ENCODE measurements at places on chromosomes 13 and 19.
A peak's percentile ranks its signal among the peaks of the same experiment; 100 is the strongest.

- DNase-seq: no peak
These were observed 80.4 kb downstream of the LRCH1 start for GRCh38 chr13:46633416-46633815.

DNA sequence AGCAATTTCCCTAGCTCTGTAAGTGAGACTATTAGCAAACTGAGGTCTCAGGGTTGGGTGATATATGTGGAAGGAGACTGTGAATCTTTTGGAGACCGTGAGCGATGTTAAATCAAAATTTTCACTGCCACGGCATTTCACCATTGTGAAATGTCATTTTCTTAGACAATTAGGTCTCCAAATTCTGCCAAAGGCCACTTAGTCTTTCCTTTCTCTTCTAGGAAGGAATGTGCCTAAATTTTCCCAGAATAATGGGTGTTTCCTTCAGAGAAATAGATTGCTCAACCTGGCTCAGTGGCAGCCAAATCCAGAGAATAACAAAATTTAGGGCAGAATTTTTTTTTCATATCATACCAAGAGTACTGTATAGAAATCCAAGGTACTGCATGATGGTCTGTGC is 64.5 kb upstream of the SCEL start:
- no peak for DNase-seq

GRCh38 chr13:71638751-71639150 is 228.3 kb downstream of the DACH1 start:
- no peak for DNase-seq

DNA sequence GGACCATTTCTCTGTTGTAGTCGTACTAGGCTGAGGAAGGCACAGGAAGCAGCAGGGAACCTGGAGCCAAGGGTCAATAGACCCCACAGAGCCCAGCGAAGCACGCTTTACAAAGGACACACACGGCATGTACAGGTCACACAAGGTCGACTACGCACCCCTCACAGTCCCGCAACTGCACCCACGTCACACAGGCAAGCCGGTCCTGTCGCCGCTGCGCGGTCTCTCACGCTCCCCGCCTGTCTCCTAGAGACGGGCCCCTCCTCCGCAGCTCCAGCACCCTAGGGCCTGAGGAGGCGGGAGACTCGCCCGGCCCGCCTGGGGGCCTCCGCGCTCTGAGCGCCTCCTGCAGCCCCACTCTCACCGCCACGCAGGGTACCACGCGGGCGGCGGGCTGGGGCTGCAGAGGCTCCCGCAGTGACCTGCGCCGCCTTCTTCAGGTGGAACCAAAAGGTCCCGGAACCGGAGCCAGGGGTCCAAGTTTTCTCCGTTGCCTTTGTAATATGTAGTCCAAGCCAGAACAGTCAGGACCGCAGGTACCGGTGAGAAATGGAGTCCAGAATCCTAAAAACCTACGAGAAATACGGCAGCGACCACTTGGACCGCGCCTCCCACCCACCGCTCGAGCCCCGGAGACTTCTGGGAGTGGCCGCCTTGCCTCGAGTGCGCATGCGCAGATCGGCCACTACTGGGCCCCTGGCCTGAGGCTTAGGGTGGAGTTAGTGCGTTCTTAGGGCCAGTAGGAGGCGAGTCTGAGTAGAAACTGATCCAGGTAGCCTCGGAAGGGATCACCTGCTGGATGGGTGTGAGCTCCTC is at the start of gene ZNF607:
Gene ZNF607 (minus strand): TSS at position 651 of the 816 bp plus-strand sequence. CDS start 8,143 bp downstream, outside the sequence.
- DNase-seq: peak; percentile 86

- DNase-seq: no peak
These were observed 46.0 kb downstream of the WDFY2 start for GRCh38 chr13:51630288-51630615.

DNA sequence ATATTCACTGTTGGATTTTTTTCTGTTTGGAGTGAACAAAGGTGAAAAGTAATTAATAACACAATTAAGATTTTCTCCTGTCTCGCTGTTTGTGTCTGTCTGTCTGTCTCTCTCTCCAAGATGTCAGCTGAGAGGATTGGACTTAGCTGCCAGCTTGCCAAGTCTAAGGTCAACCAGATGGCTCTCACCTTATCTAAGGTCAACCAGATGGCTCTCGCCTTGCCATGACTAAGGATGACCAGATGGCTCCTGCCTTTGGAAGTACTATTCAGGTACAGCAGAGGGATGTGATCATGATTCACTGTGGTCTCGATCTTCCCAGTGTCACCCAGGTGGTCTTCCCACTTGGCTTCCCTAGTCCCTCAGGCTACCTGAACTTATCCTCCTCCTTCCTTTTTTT is 1436.4 kb downstream of the UQCRFS1 start:
- no peak for DNase-seq

DNA sequence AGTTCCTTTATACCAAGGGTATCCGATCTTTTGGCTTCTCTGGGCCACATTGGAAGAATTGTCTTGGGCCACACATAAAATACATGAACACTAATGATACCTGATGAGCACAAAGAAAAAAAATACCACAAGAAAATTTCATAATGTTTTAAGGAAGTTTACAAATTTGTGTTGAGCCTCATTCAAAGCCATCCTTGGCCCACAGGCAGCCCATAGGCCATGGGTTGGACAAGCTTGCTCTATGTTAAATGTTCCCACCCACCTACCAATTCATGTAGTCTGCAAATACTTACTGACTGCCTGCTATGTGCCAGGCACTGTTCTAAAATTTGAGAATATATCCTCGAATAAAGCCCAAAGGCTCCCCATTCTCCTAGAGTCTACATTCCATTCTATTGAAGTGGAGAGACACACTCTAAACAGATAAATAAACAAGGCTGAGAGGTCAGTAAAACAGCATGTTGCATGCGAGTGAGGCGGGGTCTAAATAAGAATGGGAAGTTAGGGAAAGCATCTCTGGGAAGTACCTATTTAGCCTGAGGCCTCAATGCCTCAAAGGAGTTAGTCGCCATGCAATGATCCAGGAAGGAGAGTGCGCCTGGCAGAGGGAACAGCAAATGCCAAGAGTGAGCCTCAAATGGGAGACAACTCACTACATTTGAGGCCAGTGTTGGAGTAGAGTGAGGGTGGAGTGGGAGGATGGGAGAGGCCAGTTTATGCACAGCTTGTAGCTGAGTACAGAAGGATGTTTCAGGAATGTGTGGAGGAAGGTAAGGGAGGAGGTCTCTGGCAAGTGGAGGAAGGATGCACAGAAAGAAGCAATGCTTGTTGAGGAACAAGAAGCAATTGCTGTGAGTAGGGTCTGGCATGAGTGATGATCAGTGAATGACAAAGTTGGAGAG is 52.5 kb upstream of the CLDN10 start:
- DNase-seq: no peak

GRCh38 chr13:54226876-54227275 is 1198.3 kb downstream of the OLFM4 start:
- DNase-seq: no peak

- DNase-seq: no peak
These were observed 1167.6 kb upstream of the ATXN8OS start for GRCh38 chr13:68940049-68940448.

DNA sequence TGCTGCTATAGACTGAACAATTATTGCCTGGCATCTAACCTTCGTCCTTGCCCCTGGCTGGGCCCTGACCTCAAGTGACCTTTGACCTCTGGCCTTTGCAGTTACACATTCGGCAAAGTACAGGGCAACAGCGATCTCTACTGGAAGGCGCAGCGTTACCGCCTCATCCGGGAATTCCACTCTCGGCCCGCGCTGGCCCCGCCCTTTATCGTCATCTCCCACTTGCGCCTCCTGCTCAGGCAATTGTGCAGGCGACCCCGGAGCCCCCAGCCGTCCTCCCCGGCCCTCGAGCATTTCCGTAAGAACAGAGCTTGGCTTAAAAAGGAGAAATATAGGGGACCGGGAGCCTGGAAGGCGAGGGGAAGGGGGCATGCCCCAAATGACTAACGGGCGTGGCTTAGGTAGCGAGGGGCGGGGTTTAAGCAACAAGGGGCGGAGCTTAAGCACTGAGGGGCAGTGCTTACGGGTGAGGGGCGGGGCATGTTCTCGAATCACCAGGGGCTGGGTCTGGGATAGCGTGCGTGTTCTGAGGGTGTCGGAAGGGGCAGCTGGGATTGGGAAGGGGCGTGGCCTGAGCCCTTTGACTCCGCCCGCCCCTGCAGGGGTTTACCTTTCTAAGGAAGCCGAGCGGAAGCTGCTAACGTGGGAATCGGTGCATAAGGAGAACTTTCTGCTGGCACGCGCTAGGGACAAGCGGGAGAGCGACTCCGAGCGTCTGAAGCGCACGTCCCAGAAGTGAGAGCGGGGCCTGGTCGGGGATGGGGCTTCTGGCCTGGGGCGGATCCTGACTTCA is 52.7 kb downstream of the TRPM4 start:
- peak; percentile 27 for DNase-seq

GRCh38 chr19:31671411-31672035 is 322.3 kb upstream of the TSHZ3 start:
- DNase-seq: no peak

- peak; percentile 24 for DNase-seq
These were observed 5.4 kb downstream of the LMTK3 start for GRCh38 chr19:48506138-48506733.

DNA sequence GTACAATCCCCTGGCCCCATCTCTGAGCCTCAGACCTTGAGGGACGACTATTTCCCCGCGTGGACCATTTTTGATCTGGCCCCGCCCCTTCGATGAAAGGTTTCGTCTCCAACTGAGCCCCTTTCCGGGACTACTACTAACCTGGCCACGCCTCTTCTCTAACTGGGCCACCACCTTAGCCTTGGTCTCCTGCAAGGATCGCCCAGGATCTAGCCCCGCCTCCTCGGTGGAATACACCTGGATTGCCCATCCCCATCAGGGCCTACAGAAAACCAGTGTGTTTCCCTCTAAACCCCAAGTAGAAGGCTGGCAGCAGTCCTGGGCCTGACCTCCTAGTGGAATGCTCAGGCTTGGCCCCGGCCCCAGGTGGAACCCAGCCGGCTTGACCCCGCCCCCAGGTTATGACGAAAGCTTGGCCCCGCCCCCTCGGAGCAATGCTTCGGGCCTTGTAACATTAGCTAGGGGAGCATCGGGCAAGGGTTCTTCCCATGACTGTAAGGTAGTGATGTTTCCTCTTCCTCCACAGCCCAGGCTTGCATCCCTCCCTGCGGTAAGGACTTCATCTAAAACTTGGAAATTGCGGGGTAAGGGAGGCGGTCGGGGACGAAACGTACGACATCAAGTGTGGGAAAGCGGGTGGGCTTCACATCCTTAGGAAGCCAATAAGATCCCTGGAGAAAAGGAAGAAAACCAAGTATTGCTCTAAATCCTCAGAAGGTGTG is 9.1 kb downstream of the SPACA6 start:
- peak; percentile 46 for DNase-seq

DNA sequence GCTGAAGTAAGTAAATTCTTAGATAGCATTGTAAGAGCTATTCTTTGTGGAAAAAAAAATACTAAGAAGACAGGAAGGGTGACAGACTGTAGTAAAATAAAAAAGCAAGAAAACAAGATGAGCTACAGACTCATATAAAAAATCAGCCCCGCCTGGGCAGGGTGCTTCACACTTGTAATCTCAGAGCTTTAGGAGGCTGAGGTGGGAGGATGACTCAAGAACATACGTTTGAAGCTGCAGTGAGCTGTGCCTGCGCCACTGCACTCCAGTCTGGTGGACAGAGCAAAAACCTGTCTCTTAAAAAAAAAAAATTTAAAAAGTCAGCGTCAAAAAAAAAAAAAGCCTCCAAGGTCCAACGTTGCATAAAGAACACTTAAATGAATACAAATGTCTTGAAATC is 102.1 kb downstream of the VWA8 start:
- no peak for DNase-seq

DNA sequence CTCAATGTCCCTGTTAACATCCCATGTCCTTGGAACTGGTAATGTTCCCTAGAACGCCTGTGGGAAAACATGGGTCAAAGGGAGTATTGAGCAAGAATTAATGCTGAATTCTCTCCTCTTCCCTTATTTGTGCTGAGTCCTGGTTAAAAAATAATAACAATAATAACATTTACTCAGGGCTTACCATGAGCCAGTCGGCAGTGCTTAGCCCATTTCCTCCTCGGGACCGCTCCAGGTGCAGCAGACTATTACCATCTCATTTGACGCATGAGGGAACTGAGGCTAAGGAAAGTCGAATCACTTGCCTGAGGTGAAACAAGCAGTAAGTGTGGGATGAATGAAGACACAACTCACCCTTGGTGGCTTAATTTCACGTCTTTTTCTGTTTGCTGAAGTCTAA is 33.6 kb upstream of the SLC15A1 start:
- no peak for DNase-seq

GRCh38 chr19:5631567-5632240 is 8.8 kb downstream of the SAFB start:
- no peak for DNase-seq

DNA sequence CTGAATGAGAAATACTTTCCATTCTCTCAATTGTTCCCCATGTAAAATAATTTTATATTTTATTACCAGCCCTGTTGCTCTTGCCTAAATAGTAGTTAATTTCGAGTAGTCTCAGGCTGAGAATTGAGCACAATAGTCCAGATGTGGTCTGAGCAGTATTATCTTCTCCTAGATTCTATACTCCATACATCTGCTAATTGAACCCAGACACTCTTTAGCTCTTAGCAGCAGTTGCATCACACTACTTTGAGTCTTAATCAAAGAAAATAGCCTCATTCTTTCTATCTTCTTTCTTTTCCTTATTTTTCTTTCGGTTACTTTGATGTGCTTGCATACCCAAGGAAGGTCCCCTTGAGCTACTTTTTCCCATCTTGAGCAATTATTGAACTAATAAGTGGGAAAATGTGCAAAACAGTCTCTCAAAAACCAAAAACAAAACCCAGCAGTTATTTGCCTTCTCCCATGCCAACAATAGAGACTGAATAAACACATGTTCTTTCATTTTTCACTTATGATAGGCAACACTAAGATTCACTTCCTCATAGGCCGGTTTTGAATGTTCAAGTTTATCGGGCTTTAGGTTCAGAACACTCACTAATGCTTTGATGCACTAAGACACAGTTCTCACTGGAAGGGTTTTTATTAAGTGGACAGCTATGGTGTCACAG is 204.5 kb downstream of the POU4F1 start:
- DNase-seq: no peak

- DNase-seq: no peak
These were observed 10.0 kb upstream of the ATP12A start for GRCh38 chr13:24670174-24670573.

DNA sequence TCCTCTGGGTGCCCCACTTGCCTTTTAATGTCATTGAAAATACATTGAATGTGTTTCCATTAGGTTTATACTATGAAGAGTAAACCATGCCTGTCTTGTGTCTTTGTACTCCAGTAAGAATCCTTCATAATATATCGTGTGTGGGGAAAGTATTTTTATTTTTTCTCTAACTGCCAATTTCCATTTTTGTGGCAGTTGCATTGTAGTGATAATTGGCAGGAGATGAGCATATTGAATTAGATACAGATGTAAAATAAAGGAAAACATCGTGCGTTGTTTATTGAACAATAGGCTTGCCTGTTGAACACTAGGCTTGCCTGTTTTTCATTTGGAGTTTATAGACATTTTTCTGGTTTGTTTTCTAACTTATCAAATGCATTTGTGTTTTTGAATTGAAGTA is 218.8 kb downstream of the NBEA start:
- DNase-seq: no peak

Measured in stimulated activated CD4-positive, alpha-beta T cell treated with anti-CD3 and anti-CD28 coated beads, Interleukin-4, amount 100 ng/mL, for 24 hours (primary cell).